Suppressor macrophage treated with lipopolysaccharide for 1 hour (primary cell): ENCODE measurements at places on chromosomes 11 and 22.

- no peak for DNase-seq
These were observed 169.6 kb upstream of the SYN3 start for GRCh38 chr22:33227791-33228190.

DNA sequence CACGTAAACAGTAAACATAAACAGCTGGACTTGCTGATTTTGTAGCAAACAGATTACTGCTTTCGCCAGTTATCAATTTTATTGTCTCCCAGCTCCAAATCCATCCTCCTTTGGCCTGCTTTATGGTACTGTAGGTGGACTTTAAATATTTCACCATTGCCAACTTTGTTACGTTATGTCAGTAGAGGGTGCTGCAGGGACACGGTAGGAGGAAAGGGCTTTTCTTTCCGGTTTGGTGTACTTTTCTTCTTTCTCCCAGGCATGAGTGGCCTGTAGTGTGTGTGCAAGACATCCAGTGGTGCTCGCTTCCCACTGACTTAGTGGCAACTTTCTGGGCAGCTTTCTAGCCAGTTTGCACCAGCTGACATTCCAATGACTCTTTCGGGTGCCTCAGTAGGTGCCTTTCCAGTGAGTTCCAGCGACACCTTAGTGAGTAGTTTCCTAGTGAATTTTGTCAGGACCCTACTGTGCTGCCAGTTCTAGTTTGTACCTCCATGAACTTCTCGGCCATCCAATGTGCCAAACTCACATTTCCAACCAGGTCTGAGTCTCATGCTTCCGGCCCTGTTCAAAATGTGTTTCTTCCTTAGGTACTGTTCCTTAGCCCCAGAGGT, 267.6 kb upstream of the TENM4 start:
- no peak for DNase-seq

DNA sequence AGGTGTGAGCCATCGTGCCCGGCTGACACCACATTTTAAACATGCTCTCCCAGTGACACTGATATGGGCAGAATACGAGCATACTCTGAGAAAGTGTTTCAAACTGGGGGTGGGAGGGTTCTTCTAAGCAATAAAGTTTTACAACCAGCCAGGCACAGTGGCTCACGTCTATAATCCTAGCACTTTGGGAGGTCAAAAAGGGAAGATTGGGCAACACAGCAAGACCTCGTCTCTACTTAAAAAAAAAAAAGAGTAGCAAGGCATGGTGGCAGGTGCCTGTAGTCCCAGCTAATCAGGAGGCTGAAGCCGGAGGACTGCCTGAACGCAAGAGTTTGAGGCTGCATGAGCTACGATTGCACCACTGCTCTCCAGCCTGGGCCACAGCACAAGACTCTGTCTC, 2.2 kb downstream of the GANAB start:
- no peak for DNase-seq

DNA sequence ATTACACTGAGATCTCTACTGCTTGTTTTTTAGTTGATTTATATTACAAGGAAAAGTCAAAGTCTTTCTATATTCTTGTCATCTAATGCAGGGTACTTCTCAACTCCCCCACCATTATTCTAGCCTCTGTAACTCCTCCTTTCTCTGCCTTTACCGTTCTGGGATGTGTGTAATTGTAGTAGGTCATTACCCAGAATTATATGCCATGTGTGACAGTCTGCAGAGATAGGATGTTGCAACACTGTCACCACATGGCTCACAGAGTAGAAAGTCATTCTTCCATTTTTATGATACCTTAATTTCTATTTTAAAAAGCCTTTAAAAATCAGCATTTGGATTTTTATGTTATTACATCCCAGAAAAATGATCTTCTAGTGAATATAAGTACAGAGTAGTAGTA, 32.7 kb downstream of the ZNF143 start:
- DNase-seq: no peak

- peak; percentile 14 for DNase-seq
These were observed 36.2 kb downstream of the DLG2 start for GRCh38 chr11:85590848-85591483.

- peak; percentile 17 for DNase-seq
These were observed 138.7 kb downstream of the TRIM44 start for GRCh38 chr11:35800970-35801953.
